ENCODE measurements at places on chromosomes 13 and 19.
A peak's percentile ranks its signal among the peaks of the same experiment; 100 is the strongest.

DNA sequence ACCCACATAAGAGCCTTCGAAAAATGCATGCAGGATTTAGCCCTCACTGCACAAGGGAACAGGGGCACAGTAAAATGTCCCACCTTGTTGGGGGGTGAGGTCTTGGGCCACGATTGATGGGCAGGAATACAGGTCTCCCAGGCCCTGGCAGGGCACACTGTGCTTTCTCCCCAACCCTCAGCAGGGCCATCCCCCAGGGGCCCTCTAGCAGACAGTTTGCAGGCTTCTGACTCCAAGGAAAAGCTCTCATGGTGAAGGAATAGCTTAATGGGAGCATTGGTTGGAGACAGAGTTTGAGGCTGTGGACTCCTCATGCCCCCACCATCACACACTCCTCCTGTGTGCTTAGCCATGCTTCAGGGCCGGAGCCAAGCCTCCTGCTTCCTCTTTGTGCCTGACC lies 484.6 kb downstream of the ZNF536 start:
- no peak for DNase-seq

DNA sequence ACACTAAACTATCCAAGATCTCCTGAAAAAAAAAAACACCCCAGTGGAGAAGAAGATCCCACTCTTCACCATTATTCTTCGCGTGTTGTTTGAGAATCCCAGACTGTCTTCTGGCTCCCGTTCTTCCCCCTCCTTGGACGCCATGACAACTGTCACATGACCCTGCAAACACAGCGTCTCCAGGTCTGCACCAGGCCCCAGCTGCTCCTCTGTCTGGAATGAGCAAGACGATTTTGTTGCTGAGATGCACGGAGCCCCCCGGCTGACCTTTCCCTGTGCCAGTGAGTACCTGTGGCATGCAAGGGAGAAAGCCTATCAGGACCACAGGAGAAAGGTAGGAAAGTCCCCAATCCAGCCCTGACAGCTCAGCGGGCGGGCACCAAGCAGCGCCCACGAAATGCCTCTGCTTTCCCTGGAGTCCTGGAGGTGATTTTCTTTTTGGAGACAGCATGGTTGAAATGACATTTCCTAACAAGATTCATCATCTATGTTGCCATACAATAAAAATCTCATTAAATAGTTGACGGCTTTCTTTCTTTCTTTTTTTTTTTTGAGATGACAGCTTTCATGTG lies at the start of gene CFAP97D2:
TSS of gene CFAP97D2 (plus strand) at position 171 of the 572 bp plus-strand sequence. CDS start at position 245, 74 bp downstream.
- no peak for DNase-seq

- DNase-seq: no peak
These were observed 859.1 kb downstream of the DIAPH3 start for GRCh38 chr13:59304596-59304995.

- no peak for DNase-seq
These were observed 2.0 kb downstream of the EVI5L start for GRCh38 chr19:7832009-7832408.

GRCh38 chr19:18107235-18107634 lies 9.7 kb downstream of the MAST3 start:
- DNase-seq: no peak

DNA sequence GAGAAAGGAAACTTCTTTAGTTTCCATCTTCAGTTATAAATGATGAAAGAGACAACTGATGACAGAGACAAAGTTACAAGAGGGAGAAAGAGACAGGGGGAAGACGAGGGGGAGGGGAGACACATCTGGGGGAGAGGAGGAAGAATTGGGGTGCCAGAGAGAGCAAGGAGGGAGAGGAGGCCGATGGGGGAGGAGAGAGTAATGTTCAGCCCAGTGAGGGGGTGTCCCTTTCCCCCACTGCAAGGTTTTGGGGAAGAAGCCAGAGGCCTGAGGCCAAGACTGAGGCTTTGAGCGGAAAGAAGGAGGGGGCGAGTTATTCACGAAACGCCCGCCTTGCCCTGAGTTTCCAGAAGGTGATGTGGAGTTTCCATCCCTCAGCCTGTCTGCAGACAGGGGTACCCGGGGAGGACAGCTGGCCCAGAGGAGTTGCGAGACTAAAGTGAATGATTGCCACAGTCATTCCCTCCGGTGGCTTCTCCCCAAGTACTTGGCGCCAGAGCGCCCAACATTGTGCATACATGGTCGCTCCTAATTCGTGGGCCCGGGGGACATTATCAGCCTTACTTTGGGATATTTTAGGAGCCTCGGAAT lies 558 bp upstream of the PPAN start:
- DNase-seq: peak; percentile 72

GRCh38 chr19:18496980-18497256 lies 25.0 kb downstream of the ELL start:
- no peak for DNase-seq

GRCh38 chr19:8611877-8612806 lies 1.6 kb upstream of the ADAMTS10 start:
- no peak for DNase-seq

DNA sequence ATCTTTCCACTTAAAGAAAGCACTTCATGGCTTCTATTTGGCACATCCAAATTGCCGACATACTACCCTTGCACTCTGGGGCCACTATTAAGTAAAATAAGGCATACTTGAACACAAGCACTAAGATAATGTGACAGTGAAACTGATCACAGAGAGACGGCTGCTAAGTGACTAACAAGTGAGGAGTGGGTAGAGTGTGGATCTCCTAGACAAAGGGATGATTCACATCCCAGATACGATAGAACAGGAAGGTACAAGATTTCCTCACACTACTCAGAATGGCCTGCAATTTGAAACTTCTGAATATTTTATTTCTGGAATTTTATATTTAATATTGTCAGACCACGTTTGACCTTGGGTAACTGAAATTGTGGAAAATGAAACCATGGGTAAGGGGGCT lies 1721.8 kb upstream of the SPRY2 start:
- DNase-seq: no peak

DNA sequence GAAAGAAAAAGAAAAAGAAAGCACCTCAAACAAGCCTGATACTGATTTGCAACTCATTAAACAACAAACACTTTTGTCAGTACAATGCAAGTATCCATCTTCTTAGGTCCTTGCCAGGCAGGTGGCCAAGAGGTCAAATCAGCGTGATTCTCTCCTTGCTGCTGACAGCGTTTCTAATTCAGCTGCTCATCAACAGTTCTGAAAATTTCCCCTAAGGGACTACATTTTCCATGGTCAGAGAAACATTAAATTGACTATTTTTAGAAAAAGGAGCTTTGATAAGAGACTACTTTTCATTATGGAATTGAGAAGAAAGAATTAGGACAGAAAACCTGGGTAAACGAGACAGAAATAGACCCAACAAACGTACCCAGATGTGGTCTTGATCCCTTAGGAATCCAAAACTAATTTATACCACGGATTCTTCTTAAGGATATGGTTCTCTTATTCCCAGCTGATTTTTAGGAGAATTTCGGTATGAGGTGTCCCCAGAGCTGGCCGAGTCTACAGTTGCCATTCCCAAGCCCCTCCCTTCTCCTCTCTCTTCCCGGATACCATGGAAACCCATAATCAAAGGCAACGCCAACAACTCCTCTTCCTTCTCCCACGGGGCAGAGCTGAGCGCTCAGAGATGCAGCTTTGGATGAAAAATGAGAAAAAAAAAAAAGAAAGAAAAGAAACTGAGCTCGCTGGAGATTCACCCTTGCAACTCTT lies 29.5 kb upstream of the CEBPG start:
- no peak for DNase-seq

DNA sequence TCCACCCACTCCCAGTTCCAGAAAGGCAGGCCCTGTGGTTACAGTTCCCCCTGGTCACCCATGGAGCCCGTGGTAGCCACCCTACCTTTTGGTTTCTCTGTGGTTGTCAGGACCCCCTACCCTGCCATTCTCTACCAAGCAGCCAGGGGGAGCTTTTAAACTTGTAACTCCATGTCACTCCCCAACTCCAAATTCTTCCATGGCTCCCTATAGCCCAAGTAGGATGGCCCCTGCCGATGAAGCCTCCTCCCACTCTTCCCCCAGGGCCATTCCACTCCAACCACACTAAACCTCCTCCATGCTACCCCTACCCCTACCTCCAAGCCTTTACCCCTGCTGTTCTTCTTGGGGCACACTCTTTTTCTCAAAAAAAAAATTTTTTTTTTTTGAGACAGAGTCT lies 2.2 kb downstream of the S1PR2 start:
- DNase-seq: no peak

- DNase-seq: no peak
These were observed 276.0 kb downstream of the DNAJC15 start for GRCh38 chr13:43299374-43299773.
